Upper lobe of right lung (tissue), 1 donor: ENCODE measurements at places on chromosomes 6 and 20. TPM values are rescaled to one million over a fixed set of nuclear protein-coding genes. Genes with fewer than 3 reads are reported as not detected.

TNFRSF21 gene
- 28.9 TPM for total RNA-seq

SIRPB1 gene
- total RNA-seq = 11.6 TPM

SRMS gene
- not detected for total RNA-seq

ANGPT4 gene
- total RNA-seq = 0.81 TPM

SLC22A7 gene
- total RNA-seq = not detected

PTK6 gene
- total RNA-seq = 4.9 TPM

RSPH9 gene
- 0.20 TPM for total RNA-seq

SOX18 gene
- total RNA-seq = 135 TPM

QRSL1 gene
- total RNA-seq = 11.8 TPM
